GM04503 (cell line): ENCODE measurements at places on chromosomes 7 and 10.

DNA sequence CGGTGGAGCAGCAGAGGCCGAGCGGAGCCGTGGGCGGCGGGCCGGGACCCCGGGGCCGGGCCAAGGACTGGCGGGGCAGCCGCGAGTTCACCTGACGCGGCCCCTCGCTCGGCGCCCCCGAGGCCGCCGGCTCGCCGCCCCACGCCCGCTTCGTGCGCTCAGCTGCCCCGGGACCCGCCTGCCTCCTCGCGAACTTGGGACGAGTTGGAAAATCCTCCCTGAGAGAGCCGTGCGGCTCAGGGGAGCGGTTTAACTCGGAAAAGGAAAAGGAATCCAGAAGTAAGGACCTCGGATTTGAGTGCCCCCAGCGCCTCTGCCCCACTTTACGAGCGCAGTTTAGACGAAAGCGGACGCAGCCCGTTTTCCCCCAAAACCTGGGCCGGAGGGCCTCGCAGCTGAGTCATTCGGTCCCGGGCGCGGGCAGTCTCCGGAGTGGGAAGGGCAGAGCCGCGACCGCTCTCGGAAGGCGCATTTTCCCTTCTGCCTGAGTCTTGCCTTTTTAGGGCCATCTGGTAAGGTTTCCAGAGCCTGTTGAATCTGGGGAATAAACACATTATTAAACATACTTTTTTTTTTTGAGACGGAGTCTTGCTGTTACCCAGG, 744 bp downstream of the CREM start:
- DNase-seq, result peak; percentile 27

GRCh38 chr10:65423043-65423442, 1502.8 kb upstream of the LRRTM3 start:
- DNase-seq, result no peak

DNA sequence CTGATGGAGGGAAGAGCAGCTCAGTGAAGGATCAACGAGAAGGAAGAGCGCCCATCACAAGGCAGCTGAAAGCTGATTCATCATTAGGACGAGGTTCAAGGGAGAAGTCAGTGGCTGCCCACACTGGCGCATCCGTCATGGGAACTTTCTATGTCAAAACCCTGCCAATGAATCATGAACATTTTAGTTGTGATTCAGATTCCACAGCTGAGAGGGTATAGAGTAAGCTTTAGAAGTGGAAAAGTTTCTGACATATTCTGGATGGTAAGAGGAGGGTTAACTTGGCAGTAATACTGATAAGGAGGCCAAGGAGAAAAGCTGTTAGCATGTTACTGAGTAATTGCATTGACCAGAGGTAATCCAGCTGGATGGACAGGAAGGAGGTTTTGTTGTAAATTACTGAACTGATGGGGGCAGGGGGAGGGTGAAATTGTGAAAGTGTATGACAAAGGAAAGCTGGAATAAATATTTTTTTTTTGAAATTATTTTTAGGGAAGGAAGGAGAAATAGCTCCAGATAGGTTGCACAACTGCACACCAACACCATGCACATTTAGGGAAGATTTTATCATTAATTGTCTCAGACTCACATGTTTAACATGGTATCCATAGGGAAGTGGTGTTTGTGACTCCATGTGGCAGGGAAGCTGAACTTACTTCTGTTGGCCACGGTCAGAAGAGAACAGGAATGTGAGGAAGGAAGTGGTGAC, 78.3 kb upstream of the NRP1 start:
- peak; percentile 84 for DNase-seq

GRCh38 chr7:151038951-151039849, 9.1 kb upstream of the ASIC3 start:
- peak; percentile 71 for DNase-seq

GRCh38 chr10:3986493-3987142, 201.6 kb upstream of the KLF6 start:
- no peak for DNase-seq

DNA sequence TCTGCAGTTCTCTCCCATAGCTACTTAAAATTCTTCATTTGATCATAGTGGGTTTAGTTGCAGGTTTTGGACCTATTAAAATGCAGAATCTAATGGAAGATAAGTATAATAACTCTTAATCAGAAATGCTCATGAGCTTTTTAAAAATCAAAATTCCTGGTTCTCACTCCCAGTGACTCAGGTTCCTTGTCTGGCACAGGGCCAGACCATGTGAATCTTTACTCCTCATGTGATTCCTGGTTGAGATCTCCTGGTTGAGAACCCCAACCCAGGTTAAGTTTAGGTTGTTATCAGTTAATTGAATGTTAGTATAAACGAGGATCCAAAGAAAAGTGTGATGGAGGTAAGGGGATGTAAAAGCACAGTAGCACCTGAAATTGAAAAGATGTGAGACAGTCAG, 17.5 kb upstream of the TRUB1 start:
- no peak for DNase-seq

DNA sequence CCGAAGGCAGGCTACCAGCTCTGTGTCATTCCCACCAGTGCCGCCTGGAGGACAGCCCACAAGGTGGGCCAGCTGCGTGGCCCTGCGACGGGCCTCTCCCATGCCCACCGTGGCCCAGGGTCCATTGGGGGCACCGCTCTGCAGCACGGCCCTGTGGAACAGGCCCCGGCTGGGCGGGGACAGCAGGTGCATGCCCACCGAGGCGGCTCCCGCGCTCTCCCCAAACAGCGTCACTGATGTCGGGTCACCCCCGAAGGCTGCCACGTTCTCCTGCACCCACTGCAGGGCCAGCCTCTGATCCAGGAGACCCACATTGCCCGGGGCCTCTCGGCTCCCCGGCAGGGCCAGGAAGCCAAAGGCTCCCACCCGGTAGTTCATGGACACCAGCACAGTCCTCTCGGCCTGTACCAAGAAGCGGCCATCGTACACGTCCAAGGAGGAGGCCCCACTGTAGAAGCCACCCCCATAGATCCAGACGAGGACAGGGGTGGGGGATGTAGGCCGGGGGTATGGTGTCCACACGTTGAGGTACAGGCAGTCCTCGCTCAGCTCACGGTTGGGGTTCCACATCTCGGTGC, 2.3 kb downstream of the ACHE start:
- DNase-seq, result no peak

DNA sequence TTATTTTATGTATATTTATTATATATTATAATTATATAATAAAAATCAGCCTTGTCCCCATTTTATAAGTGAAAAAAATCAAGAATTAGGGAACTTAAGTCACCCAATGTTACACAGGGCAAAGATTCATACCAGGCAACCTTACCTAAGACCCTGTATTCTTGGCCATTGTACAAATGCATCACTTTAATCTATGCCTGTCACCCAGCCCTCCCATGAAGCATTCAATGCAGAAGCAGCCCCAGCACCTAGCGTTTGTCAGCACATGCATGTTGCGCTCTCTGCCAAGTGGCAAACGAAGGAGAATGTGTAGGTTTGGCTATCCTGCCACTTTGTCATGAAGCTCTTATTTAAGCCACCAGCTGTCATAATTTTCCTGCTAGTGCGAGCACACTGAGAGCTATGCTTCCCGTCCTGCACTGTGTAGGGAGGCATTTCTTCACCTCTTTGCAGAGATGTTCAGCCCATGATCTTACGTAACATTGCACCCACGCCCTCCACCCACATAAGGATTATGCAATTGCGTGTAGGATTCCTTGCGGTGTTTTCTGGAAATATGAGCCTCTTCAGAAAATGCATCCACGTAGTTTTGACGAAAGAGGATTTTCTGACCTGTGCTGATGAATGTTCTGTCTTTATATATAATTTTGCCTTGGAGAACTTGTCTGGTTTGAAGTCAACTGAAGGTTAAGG, 7.7 kb upstream of the COBL start:
- DNase-seq, result no peak

DNA sequence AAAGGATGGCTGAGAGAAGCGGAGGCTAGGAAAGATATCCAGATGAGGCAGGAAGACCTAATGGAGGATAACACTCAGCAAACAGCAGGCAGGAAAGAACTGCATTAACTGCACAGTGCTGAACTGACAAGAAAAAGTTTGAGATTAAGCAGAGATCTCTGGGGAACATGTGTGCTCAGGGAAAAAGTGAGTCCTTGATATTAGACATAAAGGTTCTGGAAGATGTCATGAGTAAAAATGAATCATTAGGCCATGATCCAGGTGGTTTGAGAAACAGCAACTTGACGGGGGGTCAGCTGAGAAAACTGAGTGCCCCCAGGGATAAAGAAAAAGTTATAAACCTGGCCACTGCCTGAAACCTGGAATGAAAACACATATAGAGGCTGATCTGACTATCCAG, 27.3 kb upstream of the ANK3 start:
- no peak for DNase-seq
